Activated T-cell treated with anti-CD3 and anti-CD28 coated beads, Interleukin-2, amount 50 U/mL, for 48 hours (primary cell): ENCODE measurements at places on chromosomes 13 and 19.

- no peak for DNase-seq
Observed at GRCh38 chr13:64332048-64332447, 2898.1 kb downstream of the PCDH9 start.

DNA sequence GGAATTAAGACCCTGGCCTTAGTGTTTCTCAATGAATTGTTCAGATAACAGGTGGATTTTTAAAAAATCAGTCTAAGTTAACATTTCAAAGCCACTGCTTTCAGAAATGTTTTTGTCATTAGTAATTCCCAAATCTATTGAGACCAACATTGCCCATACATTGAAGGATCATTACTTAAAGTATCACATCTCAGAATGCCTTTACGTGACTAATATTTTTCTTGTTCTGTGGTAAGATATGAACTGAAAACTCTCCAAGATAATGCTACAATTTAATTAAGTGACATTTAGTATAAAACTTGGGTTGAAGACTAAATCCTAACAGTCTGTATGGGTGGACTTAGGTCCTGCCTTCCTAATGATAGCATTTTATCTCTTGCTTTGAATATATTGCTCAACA is 59.4 kb upstream of the POSTN start:
- no peak for DNase-seq

DNA sequence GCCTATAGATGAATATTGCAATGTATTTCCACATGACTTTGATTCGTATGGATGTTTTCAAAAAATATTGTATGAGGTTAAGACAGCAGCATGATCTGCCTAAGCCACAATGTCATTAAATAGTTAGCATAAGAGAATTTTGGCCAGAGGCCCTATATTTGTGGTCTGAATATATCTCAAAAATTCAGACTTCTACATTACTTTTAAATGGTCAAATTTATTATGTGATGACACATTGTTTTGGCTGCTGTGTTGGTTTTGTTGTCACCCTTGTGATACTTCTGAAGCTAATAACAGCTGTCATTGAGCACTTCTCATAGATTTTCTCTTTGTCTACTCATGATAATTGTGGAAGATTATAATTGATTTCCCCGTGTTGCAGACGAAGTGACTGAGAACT is 288.2 kb downstream of the MYO16 start:
- DNase-seq, result no peak

GRCh38 chr19:49210108-49210900 is 52.7 kb downstream of the TRPM4 start:
- DNase-seq, result peak; percentile 71

- DNase-seq, result no peak
Observed at GRCh38 chr19:50772476-50772875, 2.2 kb downstream of the GPR32 start.

GRCh38 chr13:114229506-114229905 is 5.2 kb upstream of the CDC16 start:
- DNase-seq, result no peak

DNA sequence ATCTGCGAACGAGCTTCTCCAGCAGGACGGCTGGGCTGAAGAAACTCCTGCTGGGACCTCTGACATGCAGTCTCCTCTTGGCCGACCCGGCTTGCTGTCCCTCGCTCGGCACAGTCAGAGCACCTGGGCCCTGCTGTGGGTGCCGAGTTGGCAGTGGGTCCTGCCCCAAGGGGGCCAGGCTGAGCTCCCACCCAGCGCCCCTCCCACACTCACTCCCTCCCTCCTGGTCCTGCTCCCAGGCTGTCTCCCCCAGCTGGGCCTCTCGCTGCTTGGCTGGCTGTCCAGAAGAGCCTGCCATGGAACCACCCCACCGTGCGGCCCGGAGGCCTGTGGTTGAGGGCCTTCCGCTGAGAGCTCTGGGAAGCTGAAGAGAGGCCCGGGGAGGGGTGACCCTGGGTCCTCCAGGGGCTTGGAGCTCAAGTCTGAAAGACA is 6.0 kb downstream of the AKT2 start:
- DNase-seq, result no peak

- DNase-seq, result no peak
Observed at GRCh38 chr19:7535998-7536695, 630 bp downstream of the PNPLA6 start.

GRCh38 chr19:48822514-48822913 is 11.7 kb upstream of the BCAT2 start:
- no peak for DNase-seq

GRCh38 chr13:63855457-63856118 is 2439.9 kb upstream of the PCDH20 start:
- no peak for DNase-seq

- peak; percentile 97 for DNase-seq
Observed at GRCh38 chr13:30408319-30409101, 13.8 kb upstream of the UBE2L5 start.

DNA sequence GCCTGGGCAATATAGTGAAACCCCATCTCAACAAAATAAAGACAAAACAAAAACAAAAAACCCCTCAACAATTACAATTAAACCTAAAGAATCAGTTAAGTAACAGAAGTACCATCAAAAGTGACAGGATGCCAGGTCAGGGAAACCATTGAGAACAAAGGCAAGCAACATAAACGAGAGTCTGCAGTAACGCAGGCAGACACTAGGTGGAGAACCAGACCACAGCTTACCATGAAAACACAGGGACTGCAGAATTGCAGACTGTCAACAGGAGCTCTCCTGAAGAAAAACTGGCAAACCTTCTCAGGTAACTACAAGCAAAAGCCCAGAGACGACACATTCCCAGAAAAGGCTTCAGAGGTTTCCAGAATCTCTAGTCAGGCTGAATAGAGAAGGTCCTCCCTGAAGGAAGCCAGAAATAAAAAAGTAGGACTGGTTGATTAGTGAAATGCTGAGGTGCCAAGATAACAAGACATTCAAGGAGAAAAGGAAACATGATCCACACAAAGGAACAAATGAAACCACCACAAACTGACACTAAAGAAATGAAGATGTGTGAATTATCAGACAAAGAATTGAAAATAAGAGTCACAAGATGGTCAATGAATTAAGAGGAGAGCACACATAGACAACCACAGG is 2.2 kb upstream of the ZNF665 start:
- peak; percentile 73 for DNase-seq

GRCh38 chr13:70732611-70733010 is 624.4 kb upstream of the KLHL1 start:
- DNase-seq, result no peak

DNA sequence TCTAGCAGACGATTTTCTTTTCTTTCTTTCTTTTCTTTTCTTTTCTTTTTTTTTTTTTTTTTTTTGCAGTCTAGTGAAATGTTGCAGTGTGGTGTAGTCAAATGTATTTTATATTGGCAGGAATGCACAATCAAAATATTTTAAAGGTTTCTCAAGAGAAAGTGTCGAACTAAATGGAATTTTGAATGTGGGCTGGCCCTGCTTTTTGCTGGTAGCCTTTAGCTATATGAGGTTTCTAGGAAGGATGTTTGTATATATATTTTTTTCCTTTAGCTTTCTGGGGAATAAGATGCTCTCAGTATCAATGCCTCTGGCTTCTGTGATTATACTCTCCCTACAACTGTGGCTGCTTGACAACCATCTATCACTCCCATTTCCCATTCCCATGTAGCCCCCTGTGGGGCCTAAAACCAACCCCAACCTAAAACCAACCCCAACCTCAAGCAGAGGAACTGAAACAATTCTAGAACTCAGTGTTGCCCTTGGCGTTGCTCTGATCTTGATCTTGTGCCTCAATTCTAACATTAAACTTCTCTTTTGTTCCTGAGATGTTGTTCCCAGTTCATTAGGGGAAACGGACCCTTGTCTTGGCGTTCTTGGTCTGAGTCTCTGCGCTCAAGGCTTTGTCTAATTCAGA is 27.1 kb downstream of the CYSLTR2 start:
- no peak for DNase-seq

DNA sequence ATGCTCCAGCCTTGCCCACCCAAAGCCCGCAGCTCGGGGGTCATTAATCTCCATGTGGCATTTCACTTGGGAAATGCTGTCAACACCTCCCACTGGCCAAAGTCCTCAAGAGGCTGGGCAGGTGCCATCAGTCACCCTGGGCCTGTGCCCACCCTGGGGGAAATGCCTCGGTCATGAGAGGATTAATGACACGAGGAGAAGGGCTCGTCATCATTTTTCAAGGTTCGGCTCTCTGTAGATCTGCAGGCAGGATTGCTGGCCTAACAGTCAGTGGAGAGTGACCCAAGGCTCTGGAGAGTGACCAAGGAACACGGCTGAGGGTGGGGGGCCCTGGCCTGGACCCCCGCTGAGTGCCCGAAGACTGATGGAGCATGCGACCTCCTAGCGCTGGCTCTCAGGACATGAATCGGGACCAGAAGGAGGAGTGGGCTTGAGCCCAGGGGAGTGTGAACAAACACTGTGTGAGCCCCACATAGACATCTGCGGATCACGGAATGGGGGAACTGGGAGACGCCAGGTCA is 15.2 kb upstream of the KCTD15 start:
- DNase-seq, result no peak

DNA sequence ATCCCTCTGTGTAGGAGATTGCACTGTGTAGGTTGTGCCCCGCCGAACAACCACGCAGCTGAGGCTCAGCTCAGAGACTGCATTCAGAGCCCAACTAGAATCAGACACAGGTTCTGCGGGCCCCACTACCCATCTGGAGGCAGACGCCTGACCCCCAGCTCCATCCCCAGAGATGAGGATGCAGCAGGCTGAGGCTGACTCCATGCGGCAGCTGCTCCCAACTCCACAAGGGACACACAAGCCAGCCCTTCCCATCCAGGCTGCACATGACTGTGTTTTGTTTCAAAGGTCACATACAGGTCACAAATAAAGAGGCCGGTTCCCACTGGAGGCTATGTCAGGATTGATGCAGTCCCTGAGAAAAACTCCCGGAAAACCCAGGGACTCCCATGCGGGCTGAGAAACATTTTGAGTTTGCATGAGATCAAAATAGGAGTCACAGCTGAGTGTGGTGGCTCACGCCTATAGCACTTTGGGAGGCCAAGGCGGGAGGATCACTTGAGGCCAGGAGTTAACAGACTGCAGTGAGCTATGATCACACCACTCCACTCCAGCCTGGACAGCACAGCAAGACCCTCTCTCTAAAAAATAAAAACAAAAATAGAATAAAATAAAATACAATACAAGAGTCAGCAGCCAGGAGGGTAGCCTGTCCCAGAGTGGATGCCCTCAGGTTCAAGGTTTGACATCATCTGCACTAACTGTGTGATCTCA is 14.0 kb downstream of the ELL start:
- DNase-seq, result no peak

DNA sequence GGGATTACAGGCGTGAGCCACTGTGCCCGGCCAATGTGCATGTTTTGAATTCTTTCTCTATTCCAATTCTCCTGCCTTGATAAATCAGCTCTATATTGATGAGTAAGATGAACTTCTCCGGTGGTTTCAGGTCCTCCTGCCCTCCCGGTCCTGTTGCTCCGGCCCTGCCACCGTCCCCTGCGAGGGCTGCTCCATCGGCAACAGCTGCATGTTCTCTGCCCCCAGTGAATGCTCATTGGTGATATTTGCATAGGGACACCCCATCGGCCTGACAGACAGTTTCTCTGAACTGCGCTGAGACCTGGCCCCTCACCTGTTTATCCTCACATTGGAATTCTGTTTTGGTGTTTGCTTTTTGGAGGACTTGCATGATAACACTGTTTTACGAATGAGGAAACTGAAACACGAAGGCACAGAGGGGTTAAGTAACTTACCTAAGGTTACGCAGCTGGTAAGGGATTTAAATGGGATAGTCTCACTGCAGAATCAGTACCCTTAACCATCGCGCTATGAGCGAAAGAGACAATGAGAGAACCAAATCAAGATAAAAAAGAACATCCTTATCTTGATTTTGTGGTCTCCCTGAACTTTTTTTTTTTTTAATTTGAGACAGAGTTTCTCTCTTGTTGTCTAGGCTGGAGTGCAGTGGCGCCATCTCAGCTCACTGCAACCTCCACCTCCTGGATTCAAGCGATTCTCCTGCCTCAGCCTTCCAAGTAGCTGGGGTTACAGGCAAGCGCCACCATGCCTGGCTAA is 32.2 kb downstream of the ZNF557 start:
- DNase-seq, result no peak

DNA sequence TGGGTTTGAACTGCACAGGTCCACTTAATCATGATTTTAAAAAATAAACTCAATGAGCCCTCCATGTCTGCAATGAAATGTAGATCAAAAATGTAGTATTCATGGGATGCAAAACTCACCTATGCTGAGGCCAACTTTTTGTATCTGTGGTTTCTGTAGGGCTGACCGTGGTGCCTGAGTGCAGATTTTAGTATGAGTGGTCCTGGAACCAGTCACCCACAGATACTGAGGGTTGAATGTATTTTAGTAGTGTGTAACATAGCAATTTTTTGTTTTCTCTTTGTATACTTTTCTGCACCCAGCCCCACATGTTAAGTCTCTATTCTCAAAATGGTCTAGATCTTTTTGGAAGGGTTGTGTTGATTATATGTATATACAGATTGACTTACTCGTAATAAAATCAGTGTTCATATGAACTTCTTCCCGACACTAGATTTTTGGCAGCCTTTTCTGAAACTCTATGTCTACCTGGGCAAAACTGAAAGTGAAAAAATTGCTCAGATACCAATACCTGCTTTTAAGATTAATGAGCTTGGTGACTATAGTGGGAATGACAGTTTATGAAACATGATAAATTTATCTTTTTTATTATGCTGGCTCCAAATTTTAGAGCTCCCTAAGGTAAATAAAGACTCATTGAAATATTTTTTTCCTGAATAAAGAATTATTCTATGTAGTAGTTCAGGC is 51.6 kb downstream of the DNAJC15 start:
- DNase-seq, result no peak

DNA sequence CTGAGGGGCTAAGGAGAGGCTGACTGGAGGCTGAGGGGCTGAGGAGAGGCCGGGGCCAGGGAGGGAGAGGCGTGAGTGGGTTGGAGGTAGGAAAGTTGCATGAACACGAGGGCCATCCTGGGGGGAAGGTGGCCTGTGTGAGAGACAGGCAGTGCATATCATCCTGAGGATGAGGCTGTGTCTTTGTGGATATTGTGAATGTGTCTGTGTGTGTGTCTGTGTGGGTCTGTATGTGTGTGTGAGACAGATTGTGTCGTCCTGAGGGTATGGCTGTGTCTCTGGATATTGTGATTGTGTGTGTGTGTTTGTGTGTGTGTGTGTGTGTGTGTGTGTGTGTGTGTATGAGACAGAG is 422 bp downstream of the ZNF71 start:
- no peak for DNase-seq

DNA sequence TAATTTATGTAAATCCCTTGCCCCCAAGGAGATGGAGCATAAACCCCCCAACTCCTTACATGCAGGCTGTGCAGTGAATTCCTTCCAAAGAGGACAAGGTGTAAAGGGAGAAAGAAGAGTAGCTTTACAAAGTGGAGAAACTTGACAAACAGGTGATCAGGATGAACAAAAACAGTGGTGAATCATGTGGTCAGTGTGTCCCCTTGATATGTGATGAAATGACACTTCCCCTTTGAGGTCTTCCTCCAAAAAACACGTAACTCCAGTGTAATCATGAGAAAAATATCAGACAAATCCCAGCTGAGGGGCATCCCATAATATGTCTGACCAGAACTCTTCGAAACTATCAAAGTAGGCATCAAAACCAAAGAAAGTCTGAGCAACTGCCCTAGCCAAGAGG is 29.5 kb upstream of the AKT2 start:
- DNase-seq, result no peak

GRCh38 chr13:30486230-30487074 is 20.7 kb upstream of the HMGB1 start:
- DNase-seq, result no peak
